ENCODE measurements at places on chromosomes 1 and 21.

DNA sequence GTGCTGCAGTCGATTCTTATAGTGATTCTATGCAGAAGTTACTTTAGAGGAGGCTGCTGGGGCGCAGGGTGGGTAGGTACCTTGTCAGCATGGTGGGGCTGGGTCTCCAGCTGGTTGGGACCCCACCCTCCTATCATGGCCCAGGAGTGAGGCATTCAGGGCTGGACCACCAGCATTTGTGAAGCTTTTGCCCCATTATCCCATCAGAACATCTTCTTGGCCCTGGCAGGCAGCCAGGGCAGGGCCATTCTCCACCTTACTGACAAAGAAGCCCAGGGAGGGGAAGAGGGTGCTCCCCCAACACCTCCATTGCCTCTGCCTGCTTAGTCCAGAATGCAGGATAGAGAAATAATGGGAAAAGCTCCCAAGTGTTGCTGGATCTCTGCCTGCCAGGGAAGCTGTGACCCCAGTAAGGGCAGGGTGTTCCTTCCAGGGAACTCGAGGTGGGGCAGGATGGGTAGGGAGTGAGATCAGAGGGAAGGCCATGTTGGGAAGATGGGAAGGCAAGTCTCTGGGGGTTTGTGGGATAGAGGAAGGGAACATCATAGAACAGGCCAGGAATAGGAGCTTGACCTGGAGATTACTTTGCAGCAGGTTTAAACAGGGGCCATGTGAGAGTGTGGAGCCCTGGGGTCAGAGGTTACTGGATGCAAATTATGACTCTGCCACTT, 16.2 kb upstream of the SLC2A1 start:
- DNase-seq, result no peak

DNA sequence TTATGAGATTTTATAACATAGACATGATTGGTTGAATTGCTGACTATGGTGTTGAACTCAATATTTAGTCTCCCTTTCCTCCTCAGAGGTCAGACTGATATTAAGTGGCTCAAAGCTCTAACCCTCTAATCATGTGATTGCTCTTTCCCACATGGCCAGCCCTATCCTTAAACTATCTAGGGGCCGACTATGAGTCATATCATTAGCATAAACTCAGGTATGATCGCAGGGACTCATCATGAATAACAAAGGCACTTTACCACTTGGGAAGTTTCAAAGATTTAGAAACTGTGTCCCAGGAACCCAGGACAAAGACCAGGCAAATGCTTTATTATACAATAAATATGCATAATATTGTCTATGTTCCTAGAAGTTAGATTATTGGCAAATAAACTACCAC, 894.6 kb upstream of the NEGR1 start:
- no peak for DNase-seq

DNA sequence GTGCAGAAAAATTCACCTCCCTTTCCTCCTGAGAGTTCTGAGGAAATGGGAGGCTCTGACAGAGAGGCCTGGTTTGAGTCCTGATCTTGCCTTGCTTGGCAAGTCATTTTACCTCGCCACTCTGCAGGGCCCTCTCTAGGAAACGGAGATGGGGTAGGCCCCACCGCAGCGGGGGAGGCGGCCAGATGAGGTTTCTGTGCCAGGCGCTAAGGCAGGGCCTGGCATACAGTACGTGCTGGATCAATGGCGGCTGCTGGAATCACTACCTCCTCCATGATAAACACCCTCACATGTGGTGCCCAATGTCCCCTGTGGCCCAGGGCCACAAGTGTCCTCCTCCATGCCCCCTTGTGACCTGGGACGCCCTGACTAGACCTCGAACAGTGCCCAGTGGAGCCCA, 499 bp upstream of the PLEKHG5 start:
- DNase-seq, result no peak

DNA sequence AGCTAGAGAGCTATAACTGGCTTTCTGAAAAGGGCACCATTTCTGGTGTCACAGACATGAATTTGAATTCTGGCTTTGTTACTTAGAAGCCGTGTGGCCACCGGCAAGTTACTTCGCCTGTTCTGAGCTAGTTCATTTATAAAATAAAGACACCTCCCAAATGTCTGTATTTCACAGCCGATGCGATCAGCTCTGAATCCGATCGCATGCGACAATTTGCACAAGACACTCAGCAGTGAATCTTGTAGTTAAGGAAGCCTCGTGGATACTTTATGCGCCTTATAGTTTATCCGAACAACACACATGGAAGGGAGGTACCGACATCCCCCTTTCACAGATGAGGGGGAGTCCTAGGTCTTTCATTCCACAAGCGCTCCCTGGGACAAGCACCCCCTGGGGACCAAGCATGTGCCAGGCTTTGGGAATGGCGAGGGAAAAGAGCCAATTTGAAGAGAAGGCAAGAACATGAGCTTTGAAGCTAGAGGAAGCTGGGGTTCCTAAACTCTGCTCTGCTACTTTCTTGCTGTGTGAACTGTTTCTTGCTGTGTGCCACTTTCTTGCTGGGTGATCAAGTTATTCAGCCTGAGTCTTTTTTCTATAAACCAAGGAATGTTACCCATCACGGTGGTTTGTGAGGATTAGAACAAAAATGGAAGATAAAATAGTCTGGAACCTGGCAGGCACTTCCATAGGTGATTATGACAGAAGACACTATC, 3.9 kb downstream of the ID3 start:
- no peak for DNase-seq

DNA sequence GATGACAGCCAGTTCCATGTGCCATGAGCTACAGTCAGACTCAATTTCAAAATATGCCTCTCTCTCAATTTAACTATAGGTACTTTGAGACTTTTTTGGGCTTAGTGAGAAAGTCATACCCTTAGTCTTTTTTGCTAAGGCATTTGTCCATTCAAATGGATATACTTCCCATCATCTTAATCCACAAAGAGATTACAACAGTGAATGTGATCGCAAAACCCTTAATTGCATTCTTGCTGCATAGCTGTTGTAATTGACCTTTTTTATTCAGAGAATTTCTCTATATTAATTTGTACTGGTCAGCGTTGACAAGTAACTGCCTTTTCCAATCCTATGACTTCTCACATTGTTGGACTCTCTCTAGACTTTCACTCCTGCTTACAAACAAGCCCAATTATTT, 38.6 kb upstream of the RGS18 start:
- no peak for DNase-seq
